ENCODE measurements at places on chromosomes 2 and 18.

- DNase-seq: no peak
Observed at GRCh38 chr2:71001592-71001927, 6.9 kb upstream of the TEX261 start.

DNA sequence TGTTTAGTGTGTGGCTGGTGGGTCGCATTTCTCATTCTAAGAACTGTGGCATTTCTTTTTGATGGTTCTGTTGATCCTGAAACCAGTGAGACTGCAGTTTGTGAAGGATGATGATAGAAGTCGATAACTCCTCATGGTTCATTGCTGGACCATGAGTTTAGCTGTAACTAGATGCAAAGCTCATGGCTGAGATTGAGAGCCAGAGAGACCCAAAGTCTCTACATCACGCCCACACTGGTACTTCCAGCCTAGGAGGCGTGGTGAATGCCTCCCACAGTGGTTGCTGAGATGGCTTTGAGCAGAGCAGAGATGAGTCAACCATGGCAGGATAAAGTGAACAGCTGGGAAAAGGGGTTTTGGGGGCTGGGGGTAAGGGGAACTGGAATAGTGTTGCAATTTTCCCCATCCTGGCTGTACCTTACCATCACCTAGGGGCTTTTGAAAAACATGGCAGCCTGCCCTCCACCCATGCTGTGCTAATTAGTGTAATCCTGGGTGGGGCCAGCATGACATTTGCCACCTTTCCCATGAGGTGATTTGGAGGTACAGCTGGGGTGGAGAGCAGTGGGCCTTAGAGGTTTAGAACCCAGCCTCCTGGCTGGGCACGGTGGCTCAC, 24.1 kb downstream of the INPP4A start:
- DNase-seq: no peak

DNA sequence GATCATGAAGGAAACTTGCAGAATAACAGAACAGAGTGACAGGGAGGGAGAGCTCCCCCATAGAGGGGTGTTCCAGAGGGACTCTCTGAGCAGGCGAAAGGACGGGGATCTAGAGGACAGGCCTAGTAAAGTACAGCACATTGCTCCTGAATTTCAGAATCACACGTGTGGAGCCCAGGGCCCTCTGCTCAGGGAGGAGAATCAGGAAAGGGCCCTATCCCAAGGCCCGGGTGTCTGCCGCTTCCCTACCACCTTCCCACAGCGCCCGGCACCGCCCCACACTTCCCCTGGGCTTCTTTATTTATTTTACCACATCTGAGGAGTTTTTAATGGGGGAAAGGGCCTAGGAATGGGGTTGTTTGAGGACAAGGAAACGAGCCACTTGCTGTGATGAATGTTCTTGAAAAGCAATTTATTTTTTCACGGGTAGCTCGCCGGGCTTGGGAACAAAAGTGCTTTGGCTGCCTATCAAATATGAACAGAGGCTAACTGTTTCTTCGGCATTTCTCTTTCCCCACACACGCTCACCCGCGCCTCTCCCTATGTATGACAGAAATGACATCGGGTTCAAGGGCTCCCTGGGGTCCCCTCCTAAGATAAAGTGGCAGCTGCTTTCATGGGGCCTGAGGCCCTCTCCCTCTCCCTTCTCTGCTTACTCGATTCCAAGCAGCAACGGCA, 79.3 kb upstream of the GLI2 start:
- DNase-seq: no peak

DNA sequence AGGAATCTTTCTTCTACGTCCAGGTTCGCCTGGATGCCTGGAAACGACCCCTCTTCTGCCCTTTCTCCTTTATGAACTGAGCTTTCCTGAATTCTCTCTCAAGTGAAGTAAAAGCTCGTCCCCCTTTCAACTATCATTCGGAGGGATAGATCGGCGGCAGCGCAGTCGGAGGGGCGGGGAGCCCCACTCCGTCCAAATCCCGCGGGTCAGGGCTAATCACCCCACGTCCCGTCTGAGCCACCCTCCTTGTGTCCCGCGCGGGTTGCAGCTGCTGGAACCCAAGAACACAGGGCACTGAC, 367 bp downstream of the FBXO48 start:
- DNase-seq: no peak

DNA sequence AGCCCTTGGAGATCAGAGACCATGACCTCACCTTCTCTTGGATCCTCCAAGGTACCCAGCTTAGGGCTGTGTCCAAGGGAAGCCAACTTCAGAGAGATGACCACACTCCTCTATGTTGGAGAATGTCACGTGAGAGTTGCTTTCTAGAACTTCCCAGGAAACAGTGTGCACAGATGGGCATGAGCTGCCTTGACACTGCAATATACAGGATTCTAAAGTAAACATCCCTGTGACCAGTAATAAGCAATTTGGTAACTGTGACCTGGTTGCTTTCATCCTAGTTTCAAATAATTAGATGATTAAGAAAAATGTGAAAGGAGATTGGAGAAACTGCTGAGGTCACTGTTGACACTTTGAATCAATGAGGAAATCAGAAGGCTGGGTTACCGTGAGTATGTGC, 181.1 kb upstream of the EPAS1 start:
- DNase-seq: no peak

DNA sequence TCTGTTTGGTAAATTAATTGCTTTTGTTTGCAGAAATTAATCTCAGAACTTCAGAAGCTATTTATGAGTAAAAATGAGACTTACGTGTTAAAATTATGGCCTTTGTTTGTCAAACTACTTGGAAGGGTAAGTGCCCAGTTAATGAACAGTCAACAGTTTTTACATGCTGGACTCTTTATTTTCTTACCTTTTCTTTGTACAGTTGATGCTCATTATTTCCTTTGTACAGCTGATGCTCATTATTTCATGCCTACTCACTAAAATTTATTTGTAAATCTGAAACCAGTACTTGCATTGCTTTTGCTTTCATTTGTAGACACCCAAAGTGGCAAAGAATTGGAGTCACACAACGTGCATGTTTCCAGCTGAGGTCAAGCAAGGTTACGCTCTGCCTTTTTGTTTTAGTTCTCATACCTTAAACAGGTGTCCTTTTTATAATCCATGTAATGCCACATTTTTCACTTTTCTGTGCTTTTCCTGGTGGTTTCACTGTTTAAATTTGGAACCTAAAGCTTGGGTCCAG, 13.3 kb downstream of the RIF1 start:
- DNase-seq: no peak

GRCh38 chr2:227655454-227655853, 11.2 kb upstream of the SCYGR5 start:
- DNase-seq: no peak

DNA sequence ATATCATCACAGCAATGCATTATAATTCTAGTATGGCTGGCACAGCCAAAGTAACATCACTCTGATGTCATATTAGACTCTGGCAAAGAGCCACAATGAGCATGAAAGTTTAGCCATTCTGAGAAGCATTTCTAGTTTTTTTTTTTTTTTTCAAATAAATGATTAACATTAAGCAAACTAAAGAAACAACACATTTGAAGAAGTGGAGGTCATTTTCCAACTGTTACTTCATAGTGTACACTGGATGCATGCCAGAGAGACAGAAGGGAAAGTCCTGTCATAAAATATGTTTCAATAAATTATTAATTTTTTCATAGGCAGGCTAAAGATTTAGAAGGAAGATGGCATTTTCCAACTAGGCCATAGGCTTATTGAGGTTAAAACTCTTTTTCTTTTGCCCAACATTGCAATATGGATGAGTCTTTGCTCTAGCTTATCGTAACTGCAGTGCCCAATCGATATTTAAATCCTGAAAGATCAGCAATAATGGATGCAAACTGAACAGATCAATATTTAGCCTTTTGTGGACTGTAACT, 1630.4 kb upstream of the ACVR2A start:
- DNase-seq: no peak

- no peak for DNase-seq
Observed at GRCh38 chr2:190829642-190830041, 51.0 kb upstream of the GLS start.

DNA sequence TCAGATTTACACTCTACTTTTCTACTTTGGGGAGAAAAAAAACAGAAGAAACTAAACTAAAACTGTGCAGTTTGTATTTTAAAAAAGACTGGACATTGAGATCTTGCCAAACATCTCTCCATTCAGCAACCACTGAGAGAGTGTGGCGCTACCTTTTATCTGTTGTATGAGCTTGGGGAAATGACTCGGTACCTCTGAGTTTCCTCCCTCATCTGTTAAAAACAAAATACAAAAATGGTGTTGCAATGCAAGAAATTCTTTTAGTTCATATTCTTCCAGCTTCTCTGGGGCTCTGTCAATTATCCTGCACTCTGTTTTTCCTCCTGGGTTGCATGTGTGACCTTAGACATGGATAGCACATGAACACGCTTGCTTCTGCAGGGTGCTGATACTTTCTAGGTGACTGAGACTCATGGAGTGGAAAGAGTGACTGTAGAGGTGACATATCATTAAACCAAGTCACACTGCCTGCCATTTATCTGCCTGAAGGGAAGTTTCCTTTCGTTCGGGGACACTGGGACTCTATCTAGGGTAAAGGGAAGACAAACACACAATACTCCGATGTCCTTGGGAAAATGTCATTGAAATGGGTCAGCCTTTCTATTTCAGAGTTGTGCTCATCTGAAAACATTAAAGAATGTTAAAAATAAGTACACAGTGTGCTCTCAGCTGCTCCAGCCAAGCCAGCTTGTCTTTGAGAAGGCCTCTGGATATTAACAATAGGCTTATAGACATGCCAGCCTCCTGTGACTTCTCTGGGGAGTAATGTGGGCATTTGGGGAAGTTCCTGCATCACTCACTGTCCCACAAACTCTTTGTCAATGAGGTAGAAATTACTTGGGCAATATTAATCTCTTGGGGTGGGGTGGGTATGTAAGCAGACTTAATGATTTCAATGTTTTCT, 91.4 kb downstream of the TRIB2 start:
- no peak for DNase-seq

Measured in GM12892 (cell line).